ENCODE measurements at places on chromosomes 3 and 15. TPM values are rescaled to one million over a fixed set of nuclear protein-coding genes. Genes with fewer than 3 reads are reported as not detected.

GRCh38 chr15:29437888-29438702, 168.5 kb upstream of the NSMCE3 start:
- DNase-seq = no peak

GRCh38 chr3:58560771-58561311, 16.4 kb downstream of the FAM107A start:
- no peak for DNase-seq

GRCh38 chr3:196740481-196741248, 1.0 kb downstream of the PAK2 start:
- DNase-seq = peak; percentile 48

SMCO1 gene
- total RNA-seq = not detected

GOLGA8R gene
- total RNA-seq = 1.2 TPM

- DNase-seq = no peak
Observed at GRCh38 chr3:25944329-25944728, 154.4 kb downstream of the OXSM start.

DNA sequence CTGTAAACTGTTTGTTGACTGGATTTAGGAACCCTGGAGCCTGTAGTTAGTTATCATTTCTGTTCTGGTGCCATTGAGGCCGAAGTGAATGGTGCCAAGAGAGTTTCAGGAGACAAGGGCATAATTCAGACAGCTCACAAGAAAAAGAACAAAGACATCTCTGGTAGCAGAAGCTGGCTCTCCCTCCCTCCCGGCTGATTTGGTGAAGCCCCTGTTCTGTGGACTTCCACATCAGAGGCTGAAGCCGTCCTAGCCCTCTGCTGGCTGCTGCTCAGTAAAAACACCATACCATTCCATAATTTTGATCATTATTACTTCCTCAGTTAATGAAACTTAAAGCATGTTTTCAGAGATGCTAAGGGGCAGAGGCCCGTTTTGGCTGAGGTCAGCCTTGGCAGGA, 381.2 kb upstream of the WNT5A start:
- no peak for DNase-seq

CELF6 gene
- 1.1 TPM for total RNA-seq

GRCh38 chr3:69405067-69405466, 19.2 kb upstream of the FRMD4B start:
- DNase-seq = no peak

GRCh38 chr15:70299931-70300869, 202.5 kb upstream of the TLE3 start:
- no peak for DNase-seq

LTF gene
- 0.53 TPM for total RNA-seq

DNA sequence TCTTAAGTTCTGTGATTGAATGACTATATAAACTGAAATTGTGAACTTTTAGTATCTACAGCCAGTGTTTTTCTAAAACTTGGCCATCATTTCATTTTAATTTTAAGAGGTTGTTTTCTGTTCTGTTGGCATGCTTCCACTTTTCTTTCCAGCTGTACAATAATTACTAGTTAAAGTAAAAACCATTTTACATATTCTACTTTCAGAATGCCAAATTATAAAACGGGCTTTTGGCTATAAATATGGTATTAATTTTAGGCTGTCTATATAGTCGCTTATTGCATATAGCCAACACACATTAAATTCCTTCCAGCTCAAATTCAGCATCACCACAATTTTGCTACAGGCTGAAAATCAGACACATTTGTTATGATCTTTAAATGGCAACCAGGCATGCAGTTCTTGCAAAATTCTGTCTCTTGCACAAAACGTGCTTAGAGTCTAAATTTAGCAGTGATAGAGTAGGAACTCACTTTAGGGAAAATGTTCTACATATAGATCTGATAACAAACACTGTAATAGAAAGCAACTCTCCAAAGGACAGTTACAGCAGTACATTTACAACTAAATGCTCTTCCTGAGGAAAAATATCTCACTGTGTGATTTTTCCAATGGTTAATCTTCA, 81.1 kb downstream of the BTD start:
- no peak for DNase-seq

- no peak for DNase-seq
Observed at GRCh38 chr15:49083401-49084284, 37.4 kb upstream of the SECISBP2L start.

All from left colon (tissue), 2 donors.